Brain pericyte (primary cell): ENCODE measurements at places on chromosomes 2 and 18.

DNA sequence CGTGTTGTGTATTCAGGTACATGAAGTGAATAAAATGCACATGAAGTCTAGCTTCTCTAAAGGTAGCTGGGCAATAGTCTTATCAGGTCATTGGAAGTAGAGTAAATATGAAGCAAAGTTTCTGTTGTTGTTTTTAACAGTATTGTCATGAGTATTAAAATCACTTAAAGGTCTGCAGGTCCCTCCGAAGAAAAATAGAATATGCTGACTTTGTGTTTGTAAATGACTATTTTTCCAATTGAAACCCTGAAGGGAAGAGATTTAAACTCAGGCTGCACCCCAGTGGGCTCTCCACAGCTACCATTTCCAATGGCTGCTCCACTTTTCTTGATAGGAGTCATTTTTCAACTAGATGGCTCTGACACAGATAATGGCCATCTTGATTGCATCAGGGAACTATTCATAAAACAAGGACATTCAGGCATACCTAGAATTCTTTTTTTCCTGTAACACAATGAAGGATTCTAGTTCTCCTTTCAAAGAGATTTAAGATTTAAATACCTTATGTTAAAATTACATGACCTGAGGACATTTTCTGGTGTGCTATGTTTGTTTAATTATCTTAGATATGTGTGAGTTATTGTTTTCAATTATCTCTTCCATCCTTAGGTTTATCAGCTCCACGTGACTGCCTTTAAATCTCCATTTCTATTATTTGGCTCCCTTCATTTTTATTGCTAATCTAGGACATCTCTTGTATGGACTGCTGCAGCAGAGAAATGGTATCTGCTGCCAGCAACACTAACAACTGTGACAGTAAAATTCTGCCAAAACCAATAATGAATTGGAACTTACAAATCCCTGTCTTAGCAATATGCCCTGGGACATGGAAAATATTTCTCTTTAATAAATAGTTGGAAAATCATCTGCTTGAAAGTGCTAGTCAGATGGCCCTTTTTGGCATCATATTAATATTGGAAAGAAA lies 149.2 kb upstream of the NOSTRIN start:
- no peak for DNase-seq

DNA sequence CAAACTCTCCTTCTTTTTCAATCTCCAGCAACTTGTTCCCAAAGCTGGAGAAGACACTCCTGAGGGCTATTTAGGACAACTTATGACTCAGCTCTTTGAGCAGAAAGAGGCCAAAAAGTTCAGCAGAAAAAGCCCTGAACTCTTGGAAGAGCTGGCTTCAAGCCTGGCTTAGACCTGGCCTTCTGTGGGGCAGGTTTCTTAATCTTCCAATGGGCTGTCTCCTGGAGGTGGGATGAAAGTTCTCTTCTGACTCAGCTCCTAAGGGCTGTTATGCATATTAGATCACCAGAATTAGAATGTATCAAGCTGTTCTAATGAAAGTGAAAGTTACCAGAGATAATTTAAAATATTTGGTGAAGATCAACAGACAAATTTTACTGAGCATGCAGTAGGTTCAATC lies 129.4 kb downstream of the RAD51AP2 start:
- DNase-seq, result no peak

DNA sequence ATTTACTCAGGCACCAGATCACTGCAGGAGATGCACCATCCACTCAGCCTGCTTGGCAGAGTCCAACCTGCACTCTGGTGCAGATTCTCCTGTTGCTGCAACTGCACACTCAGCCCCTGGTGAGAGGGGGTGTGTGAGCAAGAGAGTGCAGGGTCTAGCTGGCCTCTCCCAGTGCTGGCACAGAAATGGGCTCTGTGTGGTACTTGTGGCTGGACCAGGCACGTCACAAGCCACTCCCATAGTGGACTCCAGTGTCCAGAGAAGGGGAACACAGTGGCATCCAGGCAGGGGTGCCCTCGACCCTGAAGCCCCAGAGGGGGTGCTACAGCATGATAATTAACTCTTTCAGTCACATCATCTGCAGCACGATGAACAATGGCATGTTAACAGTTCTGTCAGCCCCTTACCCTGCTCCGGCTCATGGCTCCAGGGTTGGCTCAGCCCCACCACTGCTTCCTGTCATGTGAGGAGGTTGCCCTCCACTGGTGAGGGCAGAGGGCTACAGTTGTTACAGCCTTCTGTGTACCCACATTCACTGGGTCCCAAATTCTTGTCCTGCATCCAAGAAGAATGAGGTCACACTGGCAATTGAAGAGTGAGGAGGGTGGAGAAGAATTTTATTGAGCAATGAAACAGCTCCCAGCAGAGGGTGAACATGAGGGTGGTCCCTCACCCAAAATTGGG lies 135.7 kb downstream of the EVA1A start:
- no peak for DNase-seq

DNA sequence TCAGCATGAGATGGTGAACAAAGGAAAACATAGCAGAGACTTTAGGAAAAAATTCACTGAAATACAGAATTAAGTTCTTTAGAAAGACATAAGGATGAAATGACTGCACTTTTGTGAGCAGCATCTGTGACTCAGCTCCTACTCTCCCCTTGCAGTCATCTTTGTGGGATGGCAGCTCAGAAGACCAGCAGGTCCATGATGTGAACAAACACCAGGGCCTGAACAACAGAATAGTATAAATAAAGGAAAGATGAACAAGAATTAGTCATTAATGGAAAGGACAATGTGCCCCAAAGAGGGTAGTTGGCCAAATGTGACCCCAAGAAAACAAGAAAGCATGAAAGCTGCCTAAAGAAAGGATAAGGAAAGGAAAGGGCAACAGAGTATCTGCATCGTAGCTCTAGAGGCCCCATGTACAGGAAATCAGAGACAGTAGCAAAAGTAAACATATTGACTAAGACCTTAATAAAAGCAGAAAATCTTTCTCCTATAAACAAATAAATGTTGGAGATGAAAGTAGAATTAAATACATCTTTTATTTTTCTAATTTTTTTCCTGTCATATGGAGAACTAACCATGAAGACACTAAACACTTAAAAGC lies 318.0 kb downstream of the ZEB2 start:
- DNase-seq, result no peak

GRCh38 chr18:28984731-28985130 lies 807.8 kb upstream of the CDH2 start:
- DNase-seq, result no peak

- no peak for DNase-seq
These were observed 293.7 kb downstream of the DYSF start for GRCh38 chr2:71746946-71747501.

DNA sequence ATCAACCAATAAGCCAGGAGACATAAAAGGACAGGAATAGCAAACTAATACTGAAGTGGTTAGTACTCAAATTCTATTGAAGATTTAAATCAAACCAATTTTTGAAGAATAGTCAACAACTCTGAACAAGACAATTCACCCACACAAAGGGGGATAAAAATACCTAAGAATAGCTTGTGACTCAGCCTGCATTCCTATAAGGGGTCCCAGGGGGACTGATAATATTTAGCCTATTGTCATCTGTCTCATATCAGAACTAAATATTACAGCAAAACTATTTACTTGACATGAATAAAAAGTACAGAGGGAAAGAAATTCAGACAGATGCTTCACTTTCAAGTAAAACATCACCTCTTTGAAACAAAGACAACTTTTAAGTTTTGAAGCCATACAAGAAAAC lies 7.7 kb downstream of the ITSN2 start:
- no peak for DNase-seq

DNA sequence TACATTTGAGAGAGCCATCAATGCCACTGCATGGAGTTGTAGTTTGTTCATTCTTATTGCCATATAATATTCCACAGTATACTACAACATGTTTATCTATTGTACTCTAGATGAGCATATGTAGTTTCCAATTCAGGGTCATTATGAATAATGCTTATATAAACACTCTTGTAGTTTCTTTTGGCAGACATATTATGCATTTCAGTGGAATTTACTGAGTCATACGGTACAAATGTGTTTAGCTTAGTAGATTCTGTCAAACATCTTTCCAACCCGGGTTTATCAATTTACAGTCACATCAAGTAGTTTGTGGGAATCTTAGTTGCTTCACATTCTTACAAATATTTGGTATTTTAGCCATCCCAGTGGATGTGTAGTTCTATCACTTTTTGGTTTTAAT lies 161.1 kb downstream of the KCNH7 start:
- DNase-seq, result peak; percentile 0

GRCh38 chr18:70535041-70535440 lies 246.2 kb downstream of the SOCS6 start:
- no peak for DNase-seq

GRCh38 chr18:60452421-60452820 lies 79.8 kb upstream of the MC4R start:
- DNase-seq, result no peak

DNA sequence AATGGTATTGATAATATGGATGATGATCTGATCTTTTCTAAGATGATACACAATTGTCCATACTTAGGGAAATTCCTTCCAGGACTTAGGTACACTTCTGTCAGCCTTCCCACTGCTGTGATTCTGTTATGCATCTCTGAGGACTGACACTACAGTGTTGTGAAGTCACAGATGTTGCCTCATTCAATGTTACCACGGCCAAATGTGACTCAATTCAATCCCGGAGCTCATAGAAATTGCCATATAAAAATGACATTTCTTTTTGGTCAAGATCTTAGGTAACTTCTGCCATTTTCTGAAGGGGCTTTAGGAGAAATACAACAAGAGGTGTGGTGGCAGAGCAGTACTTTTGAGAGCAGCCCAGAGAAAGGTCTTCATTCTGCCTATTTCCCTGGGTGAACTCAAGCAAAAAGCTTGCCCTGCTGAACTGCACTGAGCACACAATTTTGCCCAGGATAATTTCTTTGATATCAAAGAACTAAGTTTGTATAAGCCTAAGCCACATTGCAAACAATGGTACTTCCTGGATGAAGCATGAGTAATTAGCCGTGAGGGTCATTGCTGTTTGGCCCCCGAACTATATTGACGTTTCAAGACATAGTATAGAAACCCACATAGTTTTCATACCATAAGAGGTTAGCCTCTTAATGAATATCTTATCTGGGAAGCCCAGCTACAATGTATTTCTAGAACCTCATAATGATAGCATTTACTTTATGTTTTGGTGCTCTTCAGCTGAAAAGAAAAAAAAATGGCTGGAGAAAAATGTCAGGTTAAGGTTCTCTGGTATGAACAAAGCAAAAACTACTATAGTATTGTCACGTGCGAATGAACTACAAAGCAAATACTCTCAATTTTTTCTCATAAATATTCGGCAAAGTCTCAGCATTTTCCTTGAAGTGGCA lies 437.4 kb downstream of the MEIS1 start:
- DNase-seq, result no peak

DNA sequence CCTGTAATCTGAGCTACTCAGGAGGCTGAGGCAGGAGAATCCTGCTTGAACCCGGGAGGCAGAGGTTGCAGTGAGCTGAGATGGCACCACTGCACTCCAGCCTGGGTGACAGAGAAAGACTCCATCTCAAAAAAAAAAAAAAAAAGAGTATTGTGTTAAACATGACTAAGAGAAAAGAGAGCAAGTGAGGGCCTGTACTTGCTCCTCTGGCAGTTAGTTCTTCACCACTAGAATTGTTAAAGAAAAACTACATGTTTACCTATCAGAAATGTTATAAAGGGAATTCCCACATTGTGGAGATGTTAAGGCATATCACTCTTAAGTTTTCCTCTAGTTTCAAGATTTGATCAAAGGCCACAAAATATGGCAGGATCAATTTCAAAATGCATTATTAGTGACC lies 75.4 kb upstream of the LRATD1 start:
- no peak for DNase-seq

- no peak for DNase-seq
These were observed 76.9 kb downstream of the MYT1L start for GRCh38 chr2:2254206-2254605.

DNA sequence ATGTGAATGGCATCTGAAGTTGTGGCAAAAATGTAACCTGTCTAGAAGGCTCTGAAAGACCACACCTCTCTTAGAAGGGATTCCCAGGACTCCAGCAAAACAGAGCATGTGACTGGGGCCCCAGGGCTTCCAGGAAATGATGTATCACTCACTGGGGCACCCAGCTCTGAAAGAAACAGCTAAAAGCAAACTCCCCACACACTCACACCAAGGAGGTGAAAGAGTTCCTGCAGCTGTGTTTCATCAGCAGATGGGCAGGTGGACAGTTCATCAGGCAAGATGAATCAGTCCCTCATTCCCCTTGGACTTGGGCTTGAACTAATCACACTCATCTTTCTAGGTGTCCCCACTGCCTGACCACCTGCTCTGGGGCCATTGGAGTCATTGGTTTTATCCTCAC lies 76.2 kb downstream of the CCBE1 start:
- DNase-seq, result no peak

GRCh38 chr2:75047189-75047991 lies 88.9 kb downstream of the POLE4 start:
- no peak for DNase-seq

- no peak for DNase-seq
These were observed 112.4 kb downstream of the PLEKHA3 start for GRCh38 chr2:178592655-178593054.

- DNase-seq, result no peak
These were observed 56.7 kb upstream of the MSTN start for GRCh38 chr2:190119257-190119656.

DNA sequence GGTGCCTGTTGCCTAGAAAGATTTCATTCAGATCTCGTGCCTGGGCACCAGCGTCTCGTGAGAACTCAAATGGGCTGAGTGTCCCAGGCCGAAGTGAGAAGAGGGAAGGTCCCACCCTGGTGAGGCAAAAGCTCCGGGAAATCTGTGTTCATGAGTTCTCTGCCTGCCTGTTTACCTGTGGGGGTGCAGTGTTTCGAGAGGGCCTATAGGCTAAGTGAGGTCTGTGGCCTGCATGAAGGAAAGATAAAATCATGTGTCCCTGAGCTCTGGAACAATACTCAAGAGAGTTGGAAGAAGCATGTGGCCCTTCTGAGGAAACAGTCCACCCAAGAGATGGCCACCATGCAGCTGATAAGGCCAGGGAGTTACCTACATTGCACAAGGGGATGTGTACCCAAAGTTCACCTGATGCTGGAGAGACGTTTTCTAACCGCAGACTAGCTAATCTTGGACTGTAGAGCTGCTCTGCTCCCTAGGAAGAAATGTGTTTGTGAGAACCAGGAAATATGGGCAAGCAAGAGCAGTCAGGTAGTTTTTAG lies 63.5 kb upstream of the ST3GAL5 start:
- no peak for DNase-seq

- DNase-seq, result no peak
These were observed 1.6 kb upstream of the PHLPP1 start for GRCh38 chr18:62713651-62714247.
